ENCODE measurements at places on chromosomes 13 and 19.

DNA sequence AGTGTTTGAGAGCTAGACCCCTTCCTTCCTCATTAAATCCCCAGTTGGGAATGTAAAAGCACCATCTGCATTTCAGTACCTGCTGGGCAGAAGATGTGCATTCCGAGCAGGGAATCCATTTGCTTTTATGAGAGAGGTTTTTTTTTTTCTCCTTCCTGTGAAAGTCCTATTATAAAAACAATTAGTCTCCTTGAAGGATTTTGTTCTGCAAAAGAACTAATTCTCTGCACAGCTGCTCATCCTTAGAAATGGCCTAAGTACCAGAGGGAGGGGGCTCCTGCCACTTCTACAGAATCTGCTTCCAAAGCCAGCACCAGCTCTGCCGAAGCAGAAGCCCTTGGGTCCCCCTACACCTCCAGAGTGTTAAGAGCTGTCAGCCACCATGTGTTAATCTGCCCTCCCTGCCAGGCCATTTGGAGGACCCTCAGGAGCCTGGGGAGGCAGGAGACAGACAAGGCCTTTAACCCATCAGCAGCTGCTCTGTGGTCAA is 36.4 kb upstream of the SERPINE3 start:
- no peak for DNase-seq

DNA sequence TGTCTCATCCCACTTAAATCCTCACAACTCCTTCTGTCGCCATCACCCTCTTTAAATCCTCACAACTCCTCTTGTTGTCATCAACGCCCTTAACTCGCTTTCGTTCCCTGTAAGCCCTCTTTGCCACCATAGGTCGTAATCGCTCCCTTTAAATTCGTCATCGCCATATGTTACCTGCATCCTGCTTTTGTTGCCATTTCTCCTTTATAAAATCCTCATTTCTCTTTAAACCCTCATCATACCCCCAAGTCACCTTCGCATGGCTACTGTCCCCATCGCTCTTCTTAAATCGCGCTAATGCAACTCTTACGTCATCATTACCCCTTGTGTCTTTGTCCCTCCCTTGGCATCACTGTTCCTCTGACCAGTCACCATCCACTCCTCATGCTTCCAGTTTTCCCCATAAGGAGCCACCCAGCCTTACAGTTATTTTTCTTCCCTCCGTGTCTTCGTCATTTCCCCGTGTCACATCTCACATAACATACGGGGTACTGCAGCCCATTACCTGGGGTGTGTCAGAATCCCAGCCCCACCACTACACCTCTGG is 539 bp downstream of the PLD3 start:
- DNase-seq: no peak

DNA sequence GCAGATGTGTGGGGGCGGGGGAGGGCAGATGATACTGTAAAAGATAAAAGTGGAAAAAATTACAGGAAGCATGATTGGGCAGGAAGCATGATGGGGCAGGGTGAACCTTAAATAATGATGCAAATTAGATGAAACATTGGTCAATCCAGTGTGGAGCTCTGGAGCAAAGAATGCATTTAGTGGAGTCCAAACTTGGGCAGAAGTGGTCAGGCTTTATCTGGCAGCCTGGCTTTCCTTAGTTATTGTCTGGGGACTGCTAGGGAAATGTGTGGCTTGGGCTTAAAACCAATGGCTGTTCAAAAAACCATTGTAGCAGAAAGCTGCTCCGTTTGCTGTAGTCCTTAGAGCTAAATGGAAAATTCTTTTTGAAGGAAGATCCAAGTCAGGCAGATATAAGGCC is 1077.3 kb upstream of the MIR17HG start:
- DNase-seq: no peak

DNA sequence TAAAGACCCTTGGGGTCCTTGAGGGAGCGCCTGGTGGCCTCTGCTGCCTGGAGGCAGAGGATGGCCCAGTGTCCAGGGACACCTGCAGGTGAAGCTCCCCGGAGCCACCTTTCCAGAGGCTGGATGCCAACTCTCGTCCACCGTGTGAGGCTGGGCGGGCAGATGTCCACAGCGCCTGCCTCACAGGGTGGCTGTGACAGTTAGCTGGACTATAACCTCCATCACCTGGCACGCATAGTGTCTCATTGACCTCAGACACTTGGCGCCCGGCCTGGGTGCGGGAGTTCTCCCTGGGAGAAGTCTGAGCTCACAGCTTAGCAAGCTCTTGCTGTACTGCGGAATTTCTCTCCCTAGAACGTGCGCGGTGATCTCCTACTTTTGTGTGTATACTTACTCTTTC is 9.8 kb downstream of the BICRA start:
- no peak for DNase-seq

- no peak for DNase-seq
These were observed 351.4 kb downstream of the KCNRG start for GRCh38 chr13:50366488-50367174.

GRCh38 chr19:42248270-42249148 is 6.1 kb upstream of the GSK3A start:
- no peak for DNase-seq

- no peak for DNase-seq
These were observed 92.0 kb downstream of the GPR12 start for GRCh38 chr13:26668357-26669146.

- DNase-seq: no peak
These were observed 1.5 kb downstream of the ERCC2 start for GRCh38 chr19:45368737-45369340.

DNA sequence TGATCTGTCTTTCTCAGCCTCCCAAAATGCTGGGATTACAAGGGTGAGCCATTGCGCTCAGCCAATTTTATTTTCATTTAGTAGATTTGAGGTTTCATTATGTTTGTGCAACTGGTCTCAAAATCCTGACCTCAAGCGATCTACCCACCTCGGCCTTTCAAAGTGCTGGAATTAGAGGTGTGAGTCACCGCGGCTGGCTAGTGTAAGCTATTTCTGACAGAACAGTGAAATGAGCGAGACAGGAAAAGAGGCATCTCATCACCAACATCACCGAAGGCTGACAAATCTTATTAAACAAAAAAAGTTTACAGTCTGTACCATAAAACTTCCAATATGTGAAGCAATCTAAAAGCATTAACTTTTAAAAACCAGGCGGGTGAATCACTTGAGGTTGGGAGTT is 12.2 kb upstream of the ZNF888 start:
- DNase-seq: no peak

- DNase-seq: no peak
These were observed 10.6 kb downstream of the CYP4F11 start for GRCh38 chr19:15923702-15924101.

DNA sequence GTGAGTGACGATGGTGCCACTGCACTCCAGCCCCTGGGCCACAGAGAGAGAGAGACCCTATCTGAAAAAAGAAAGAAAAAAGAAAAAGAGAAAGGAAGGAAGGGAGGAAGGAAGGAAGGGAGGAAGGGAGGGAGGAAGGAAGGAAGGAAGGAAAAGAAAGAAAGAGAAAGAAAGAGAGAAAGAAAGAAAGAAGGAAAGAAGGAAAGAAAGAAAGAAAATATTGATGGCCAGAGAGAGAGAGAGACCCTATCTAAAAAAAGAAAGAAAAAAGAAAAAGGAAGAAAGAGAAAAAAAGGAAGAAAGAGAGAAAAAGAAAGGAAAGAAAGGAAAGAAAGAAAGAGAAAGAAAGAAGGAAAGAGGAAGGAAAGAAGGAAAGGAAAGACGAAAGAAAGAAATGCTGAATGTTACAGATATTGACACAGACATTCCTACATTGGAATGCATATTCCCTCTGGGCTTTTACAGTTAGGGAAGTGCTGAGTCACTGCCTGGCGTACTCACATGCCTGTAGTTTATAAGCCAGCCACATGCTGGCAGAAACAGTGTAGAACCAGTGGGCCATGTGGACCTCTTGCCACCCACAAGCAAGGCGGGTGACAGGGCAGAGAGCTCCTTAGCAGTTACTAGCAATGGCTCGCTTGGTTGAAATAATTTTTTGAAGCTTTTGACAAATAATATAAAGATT is 34.6 kb upstream of the SLC46A3 start:
- DNase-seq: no peak

DNA sequence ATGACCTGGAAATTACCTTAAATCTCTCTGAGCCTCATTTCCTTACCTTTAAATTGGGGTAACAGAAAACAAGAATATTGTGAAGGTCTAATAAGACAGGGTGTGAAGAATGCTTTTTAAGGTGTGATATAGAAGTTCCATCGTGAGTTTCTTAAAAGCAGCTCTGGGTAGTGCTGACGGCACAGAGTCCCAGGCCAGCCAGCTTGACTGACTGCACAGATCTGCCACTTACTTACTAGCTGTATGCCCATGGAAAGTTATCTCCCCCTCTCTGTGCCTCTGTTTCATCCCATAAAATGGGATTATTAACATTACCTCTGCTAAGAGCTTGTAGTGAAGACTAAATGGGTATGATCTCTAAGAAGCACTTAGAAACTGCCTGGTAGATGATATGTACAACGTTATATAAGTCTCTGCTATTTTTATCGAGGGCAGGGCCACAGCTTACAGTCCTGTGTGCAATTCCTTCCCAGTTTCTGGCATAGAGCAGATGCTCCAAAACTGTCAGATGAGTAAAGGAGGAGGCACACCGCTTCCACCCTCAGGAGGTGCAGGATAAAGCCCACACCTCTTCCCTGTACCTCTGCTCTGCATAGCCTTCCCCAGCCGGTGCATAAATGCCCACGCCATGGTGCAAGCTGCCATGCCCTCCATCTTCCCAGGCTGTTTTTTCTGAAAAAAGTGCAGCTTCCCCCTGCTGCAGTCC is 99.6 kb downstream of the MBNL2 start:
- no peak for DNase-seq

- DNase-seq: no peak
These were observed 26.6 kb downstream of the DNAJC3 start for GRCh38 chr13:95703576-95703975.

GRCh38 chr19:40721936-40722661 is 5.2 kb downstream of the ITPKC start:
- no peak for DNase-seq

Measured in stimulated activated CD8-positive, alpha-beta memory T cell treated with anti-CD3 and anti-CD28 coated beads, Interleukin-7, amount 100 ng/mL, for 1 hour (primary cell).